ENCODE measurements at places on chromosomes 3 and 15. TPM values are rescaled to one million over a fixed set of nuclear protein-coding genes. Genes with fewer than 3 reads are reported as not detected.

The LMLN gene
- 8.3 TPM for polyA plus RNA-seq

The VGLL4 gene
- polyA plus RNA-seq: 8.3 TPM

- no peak for DNase-seq
Observed at GRCh38 chr15:38005953-38006808, 71.7 kb downstream of the TMCO5A start.

DNA sequence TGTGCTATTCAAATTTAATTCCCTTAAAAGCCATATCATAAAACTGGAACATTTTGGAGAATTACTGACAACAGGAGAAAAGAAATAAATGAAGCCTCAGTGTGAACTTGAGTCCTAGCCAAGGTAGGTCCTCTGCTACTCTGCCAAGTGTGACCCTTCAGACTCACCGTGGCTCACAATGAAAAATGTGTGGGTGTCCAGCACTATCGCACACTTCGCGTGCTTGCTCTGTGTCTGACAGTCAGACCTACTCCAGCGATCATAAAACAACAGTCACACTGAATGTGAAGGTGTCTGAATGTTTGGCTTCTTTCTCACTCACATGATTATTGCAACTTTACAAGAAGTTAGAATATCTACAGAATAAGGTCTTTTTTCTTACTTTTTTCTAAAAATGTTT is 65.8 kb upstream of the TRA2B start:
- no peak for DNase-seq

GRCh38 chr3:8980756-8981257 is 17.5 kb upstream of the RAD18 start:
- DNase-seq: no peak

DNA sequence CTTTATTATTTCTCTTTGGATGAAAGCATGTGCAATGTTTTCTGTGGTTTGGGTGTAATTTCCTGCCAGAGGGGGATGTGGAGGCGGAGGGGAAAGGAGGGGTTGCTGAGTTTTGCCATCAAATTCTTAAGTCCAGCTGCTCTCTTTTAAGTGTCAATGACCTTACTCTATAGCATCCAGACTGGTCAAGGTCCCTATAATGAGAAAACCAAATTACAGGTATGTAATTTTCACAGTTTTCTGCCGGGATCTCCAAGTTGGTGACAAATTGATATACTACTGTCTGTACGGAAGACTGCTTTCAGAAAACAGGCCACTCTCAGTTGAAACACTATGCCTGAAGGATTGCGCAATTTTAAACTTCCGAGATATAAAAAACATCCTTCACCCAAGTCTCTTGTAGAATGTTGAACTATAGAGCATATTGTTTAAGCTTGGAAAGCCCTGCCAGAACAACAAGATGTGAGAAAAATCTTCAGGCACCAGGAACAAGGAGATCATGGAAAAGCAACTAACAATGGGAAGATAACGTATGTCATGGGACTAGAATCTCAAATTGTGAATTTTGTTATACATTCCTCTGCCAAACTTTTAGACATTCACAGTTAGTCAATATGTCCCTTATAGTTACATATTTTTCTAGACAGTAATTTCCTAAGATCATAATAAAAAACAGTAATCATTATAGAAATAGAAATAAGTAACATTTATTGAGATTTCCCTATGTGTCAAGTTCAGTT is 300.7 kb upstream of the SATB1 start:
- DNase-seq: no peak

The MYO5A gene
- polyA plus RNA-seq: 7.7 TPM

DNA sequence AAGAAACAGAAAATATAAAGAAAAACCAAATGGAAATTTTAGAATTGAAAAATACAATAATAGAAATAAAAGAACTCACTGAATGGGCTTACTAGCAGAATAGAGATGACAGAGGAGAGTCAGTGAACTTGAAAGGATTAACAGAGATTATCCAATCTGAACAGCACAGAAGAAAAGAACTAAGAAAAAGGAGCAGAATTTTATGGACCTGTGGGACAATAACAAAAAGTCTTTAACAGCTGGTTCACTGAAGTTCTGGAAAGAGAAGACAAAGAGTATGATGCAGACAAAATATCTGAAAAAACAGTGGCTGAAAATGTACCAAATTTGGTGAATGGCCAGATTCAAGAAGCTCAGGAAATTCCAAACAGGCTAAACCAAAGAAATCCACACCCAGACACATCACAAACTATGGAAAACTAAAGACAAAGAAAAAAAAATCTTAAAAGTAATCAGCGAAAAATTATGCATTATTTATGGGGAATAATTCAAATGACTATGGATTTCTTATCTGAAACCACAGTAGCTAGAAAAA is 9.7 kb upstream of the GNB5 start:
- no peak for DNase-seq
